ENCODE measurements at places on chromosomes 12 and 14.

GRCh38 chr14:60245380-60246177 lies 3.4 kb upstream of the PPM1A start:
- DNase-seq: no peak

DNA sequence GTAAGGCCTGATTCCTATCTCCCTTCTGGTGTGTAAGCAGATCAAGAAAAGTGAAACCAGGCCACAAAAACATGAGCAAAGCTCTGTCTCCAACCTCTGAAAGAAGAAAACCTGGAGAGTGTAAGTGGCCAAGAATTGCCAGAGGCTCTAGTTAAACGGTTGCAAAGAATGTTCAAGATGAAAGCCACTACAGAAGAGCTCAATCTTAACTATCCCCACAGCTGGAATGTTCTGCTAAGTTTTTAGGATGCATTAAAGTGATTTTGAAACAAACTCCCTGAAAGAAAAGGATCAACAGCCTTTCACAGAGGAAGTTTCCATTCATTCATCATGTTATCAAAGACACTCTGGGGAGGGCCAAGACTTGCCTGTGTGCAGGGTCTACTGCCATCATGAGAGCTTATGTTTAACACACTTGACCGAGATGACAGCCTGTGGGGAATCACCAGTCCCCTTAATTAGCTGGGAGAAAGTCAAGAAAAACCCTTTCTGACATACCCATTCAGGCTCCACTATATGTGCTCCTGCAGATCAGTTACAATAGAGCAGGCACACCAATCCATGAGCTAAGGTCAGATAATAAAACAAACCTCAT lies 128.0 kb upstream of the OVCH1 start:
- no peak for DNase-seq

GRCh38 chr12:120211904-120212283 lies 11.0 kb upstream of the RPLP0 start:
- DNase-seq: no peak

GRCh38 chr12:4215229-4216186 lies 58.1 kb upstream of the CCND2 start:
- DNase-seq: no peak

- DNase-seq: no peak
These were observed 28.9 kb upstream of the LTA4H start for GRCh38 chr12:96064271-96064670.

- no peak for DNase-seq
These were observed 21.1 kb upstream of the ATF1 start for GRCh38 chr12:50742776-50743175.

- no peak for DNase-seq
These were observed 114.0 kb downstream of the GALC start for GRCh38 chr14:87878959-87879358.

DNA sequence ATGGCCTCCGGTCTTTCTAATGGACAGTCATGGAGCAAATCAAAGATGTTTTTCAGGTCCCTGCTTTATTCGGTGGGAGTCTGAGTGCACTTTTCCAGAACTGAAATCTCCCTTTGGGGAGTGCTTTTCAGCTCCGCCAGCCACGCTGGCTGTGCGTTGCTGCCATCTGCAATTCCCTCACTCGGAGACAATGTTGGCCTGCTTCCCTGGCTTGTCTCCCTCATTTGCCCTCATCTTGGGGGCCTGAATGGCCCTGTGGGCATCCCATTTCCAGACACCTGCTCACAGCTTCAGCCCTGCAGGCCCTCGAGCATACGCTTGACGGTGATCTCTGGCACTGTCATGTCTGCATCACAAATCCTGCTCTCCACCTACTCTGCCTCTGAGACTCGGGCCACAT lies 103.8 kb downstream of the CCDC92 start:
- no peak for DNase-seq

DNA sequence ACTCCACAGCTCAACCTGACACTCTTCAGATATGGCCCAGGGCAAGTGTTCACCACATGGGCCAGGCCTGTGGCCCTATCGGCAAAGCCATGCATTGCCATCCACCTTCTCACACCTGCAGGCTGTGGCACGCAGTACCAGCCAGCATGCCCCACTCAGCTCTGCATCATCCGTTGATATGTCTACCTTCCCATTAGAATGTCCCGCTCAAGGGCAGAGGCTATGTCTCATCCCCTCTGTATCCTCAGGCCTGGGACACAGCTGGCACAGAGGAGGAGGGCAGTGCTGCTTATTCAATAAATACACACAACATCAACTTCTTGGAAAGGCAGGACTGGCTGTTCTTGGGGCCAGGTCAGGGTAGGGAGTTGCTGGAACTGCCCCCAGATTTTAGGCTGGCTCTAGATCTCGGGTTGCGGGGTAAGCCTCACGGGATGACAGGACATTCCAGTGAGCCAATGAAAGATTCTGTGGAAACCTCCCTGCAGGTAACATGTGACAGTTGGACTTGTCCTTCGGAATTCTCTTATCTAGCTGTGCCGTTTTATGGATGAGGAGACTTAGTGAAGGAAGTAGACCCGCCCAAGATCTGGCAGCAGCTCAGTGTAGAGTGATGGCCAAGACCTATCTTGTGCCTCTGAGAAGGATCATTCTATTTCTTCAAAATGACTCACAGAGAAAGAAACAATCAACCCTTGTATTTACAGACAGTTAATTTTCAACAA lies 25.6 kb downstream of the SYNE3 start:
- DNase-seq: no peak

DNA sequence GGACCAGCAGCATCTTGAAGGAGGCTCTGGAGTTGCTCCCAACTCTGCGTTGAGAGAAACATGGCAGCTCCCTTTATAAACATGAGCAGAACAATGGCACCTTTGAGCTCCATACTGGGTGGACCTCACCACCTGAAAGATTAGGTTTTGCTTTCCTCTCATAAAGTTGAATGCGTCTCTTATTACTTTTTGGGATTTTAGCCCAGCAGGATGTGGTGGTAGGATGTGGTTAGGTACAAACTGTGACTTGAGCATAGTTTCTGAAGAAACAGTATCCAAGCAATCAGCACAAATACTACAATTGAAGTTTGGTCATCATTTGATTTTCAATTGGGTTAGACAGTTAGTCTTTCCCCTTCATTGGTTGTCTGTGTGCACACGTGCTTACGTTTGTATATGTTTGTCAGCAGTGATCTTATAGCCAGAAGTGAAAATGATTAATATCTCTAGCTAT lies at the start of gene PRR4:
PRR4 (minus strand) TSS at position 51 of the 454 bp plus-strand sequence; CDS start at position 13, 38 bp downstream.
- no peak for DNase-seq

- DNase-seq: no peak
These were observed 712.6 kb downstream of the SLC16A7 start for GRCh38 chr12:60308366-60308991.

DNA sequence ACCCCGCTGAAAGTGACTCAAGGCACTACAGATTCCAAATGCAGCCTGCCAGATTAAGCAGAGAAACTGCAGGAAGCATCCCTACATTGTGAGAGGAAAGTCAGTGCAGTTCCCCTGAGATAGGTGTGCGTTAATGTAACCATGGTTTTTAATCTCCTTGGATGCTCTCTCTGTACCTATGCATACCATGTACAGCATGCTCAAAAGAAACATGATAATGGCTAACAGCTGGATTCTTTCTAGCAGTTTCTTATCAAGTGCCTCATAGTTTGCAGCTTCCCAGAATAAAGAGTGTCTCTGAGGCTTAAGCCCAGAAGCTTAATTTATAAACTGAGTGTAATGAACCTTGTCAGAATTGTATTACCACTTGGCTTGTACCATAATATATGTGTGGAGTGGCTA lies 17.1 kb upstream of the MDM1 start:
- DNase-seq: no peak

DNA sequence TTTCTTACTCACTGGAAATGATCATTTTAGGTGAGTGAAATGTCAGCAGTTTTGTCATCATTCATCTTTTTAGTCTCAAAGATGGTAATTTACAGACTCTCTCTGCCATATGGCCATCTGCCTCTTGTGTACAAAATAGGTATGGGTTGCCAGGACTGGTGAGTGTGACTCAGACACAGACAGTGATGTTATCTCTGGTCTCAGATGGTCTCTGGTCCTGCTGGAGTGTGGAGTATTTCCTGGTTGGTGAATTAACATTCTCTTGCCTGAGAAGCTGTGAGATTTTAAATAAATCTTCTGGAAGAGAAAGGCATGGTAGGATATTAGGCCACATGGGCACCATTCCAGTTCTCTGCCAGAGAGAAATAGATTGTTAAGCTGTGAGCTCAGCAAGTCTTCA lies 207.0 kb downstream of the ATP23 start:
- DNase-seq: no peak

DNA sequence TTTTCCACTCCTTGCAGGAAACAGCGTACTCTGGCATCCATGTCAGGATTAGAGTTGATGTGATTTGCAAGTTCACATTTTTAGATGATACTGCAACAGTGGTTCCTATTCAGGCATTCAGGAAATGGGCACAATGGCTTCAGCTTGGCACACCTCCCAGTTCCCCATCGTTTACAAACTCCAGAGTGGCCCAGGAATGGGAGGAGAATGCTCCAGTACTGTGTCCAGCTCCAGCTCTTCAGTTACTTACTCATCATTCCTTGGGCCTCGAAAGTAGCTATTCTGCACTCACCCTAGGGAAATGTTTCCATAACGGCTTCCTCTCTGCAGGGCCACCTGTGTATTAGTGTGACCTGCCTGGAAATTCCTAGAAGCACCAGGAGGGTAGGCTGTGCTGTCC lies 239.7 kb upstream of the RGS6 start:
- DNase-seq: no peak

DNA sequence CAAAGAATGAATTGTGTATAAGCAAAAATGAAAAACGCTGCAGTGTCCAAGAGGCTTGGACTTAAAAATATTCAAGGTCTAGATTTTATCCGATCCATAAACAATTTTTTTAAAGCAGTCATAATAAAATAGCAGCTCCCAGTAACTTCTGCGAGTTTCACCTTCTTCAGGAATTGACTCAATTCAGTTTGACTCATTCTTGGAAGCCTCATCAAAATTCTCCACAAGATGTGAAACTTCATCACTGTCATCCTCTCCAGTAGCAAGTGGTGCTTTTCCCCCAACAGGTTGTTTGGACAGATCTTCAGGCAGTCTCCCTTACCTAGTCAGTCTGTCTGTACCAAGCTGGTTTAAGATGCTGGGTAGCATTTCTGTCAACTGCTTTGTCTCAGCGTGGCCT lies 93.5 kb upstream of the FOXG1 start:
- no peak for DNase-seq

GRCh38 chr12:4506870-4507269 lies 31.8 kb upstream of the RAD51AP1 start:
- DNase-seq: no peak

DNA sequence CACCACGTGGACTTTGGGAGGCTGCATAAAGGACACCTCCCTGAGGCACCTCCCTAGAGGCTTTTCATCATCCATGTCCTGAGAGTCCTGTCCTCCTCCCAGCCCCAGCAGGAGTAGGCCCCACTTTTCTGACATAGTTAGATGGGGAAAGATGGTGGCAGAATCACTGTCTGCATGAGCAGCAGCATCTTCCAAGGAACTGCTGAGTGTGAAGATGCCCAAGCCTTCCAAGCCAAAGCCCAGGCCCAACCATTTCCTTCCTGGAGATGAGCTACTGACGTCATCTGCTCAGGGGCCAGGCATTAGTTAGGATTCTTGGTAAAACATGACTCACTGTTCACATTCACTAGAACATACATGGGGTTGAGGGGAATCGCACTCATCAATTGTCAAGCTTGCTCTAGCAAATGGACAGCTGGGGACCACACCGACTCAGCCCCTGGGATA lies 37.3 kb downstream of the VDR start:
- DNase-seq: no peak

- DNase-seq: no peak
These were observed 639 bp downstream of the FZD10 start for GRCh38 chr12:130162745-130163460.

DNA sequence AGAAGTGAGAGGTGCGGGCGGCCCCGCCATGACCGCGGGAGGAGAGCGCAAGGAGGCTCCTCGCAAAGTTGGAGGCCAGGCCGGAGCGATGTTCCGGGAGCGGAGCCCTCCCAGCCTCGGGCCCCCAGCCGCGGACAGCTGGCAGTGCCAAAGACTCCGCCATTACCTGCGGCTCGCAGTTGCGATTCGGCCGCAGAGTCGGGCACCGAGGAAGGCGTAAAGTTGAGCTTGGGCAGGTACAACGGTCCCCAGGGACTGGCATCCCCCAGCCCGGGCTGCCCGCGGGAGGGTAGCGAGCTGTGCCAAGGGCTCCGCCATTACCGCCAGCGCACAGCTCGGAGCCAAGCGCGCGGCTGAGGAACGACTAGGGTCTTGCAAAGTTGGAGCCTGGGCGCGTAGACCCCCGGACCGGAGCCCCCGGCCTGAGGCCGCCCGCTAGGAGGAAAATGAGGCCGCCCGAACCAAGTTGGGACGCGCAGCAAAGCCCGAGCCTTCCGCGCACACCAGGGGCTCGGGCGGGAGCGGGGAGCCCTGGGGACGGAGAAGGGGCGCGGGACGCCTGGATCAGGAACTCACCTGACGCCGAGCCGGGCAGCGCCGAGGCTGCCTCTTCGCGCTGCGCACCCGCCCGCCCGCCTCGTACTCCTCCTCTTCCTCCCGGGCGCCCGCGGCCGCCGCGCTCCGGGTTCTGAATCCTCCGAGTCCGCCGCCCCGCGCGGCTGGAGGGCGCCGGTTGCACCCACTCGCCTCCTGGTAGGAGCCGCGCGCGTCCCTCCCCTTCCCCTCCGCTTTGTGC lies 677 bp downstream of the NOS1 start:
- DNase-seq: no peak

DNA sequence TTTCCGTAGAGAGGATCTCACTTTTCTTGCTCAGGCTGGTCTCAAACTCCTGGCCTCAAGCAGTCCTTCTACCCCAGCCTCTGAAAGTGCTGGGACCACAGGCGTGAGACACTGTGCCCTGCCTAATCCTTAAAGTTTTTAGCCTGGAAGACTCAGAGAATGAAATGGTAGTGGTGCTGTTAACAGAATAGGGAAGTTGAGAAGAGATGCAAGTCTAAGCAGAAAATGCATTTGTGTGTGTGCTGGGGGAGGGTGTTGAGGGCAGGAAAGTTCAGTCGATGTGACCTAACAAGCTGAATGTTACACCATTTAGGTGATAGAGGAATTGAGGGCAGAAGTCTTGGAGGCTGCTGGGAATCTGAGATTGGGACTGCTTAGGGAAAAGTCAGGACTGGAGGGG lies 6.9 kb upstream of the TUBA1A start:
- DNase-seq: no peak

GRCh38 chr14:93811020-93811419 lies 22.7 kb upstream of the PRIMA1 start:
- DNase-seq: no peak

GRCh38 chr12:120485961-120486881 lies 9.7 kb upstream of the DYNLL1 start:
- no peak for DNase-seq

GRCh38 chr12:127284870-127285431 lies 982.0 kb upstream of the TMEM132C start:
- DNase-seq: no peak

- no peak for DNase-seq
These were observed 401.3 kb upstream of the PDE3A start for GRCh38 chr12:19967001-19967400.

DNA sequence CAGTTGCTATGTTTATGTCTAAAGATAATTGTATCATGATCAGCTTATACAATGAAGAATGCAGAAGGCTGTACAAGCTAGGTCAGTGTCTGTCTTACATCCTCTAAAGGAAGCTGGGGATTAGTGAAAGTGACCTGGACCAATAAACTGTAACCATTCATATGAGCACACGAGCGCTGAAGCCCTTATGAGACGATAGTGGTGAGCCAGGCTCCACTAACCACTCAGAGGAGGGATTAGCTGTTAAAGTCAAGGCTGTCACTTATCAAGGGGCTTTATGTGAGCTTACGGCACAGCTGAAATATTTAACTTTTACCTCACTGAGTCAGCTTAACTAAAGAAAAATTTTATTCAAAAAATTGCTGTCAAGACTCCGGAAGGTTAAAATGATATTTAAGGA lies 30.3 kb downstream of the NDUFA12 start:
- DNase-seq: no peak

GRCh38 chr12:1839956-1840951 lies 19.9 kb downstream of the LRTM2 start:
- no peak for DNase-seq
